MG63 (cell line): ENCODE measurements at places on chromosomes 16 and 17. TPM values are rescaled to one million over a fixed set of nuclear protein-coding genes. Genes with fewer than 3 reads are reported as not detected.
A peak's percentile ranks its signal among the peaks of the same experiment; 100 is the strongest.

- DNase-seq = peak; percentile 88
These were observed 118.9 kb downstream of the AATF start for GRCh38 chr17:37067555-37068111.

DNA sequence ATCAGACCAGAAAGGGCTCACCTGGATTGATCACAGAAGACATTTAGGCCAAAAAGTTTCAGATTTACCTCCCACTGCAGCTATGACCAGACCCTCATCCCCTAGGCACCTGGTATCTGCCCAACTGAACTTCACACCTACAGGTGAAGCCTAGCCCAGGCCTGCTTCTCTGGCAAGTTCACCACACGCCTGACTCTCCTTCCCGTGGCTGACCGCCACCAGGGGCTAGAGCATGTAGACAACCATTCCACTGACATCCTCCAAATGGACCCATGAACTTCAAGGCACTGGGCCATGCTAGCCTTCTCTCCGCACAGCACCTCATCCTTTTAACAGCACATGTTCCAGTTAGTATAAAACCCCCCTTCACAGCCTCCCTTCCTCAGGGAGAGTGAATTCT is 18.8 kb downstream of the ZCCHC14 start:
- no peak for DNase-seq

GRCh38 chr16:85308611-85309540 is 196.6 kb upstream of the CIBAR2 start:
- DNase-seq = no peak

- no peak for DNase-seq
These were observed 2.0 kb upstream of the NAE1 start for GRCh38 chr16:66832661-66833305.

GRCh38 chr17:78779850-78780249 is 2.2 kb downstream of the CYTH1 start:
- no peak for DNase-seq

DNA sequence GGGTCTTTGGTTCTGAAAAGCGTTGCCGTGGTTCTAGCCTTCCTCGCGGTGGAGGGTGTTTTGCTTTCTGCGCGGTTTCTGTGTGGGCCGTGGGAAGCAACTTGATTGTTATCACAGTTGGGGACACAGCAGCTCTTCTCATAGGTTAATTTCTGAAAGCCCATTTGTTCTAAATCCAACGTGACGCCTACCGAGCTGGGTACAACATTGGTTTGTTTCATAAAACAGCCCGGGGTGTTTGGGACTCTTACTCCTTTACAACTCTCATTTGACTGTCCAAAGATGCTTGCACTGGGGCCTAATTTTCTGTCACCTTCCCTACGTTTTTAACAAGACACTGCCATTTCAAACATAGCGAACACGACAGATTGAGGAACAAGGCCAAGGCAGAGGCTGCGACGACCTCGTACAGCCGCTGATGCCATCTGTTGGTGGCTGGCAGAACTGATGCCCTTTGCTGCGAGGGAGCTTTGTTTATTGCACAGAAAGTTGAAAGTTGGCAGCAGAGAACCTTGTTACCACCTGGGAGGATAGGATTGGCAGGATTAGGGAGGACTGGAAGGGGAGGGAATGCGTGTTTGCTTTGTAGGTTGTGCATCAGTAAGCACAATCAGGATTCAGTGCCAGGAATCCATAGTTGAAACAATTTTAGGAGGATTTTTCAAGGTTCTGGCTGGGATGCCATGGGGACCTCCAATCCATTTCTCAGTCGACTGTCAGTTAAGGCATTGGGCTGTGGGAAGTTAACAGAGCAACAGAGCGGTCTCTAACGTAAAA is 98.3 kb downstream of the PITPNC1 start:
- DNase-seq = peak; percentile 64

DNA sequence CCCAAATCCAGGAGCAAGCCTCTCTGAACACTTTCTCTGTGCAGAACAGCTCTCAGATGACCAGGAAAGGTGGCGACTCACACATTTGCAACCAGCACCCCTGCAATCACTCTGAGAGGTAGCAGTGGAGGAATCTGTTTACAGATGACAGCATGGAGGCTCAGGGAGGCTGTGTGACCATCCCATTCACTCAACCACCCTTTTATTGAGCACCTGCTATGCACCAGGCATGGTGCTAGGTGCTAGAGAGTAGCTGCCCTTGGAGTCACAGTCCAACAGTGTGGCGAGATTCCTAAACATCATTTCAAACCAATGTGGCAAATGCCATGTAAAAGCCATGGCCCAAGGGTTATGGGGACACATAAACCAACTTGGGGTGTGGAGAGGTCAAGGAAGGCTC is 1.5 kb upstream of the ITGB4 start:
- DNase-seq = no peak

GRCh38 chr16:69306031-69306430 is 5.1 kb upstream of the VPS4A start:
- DNase-seq = no peak

DNA sequence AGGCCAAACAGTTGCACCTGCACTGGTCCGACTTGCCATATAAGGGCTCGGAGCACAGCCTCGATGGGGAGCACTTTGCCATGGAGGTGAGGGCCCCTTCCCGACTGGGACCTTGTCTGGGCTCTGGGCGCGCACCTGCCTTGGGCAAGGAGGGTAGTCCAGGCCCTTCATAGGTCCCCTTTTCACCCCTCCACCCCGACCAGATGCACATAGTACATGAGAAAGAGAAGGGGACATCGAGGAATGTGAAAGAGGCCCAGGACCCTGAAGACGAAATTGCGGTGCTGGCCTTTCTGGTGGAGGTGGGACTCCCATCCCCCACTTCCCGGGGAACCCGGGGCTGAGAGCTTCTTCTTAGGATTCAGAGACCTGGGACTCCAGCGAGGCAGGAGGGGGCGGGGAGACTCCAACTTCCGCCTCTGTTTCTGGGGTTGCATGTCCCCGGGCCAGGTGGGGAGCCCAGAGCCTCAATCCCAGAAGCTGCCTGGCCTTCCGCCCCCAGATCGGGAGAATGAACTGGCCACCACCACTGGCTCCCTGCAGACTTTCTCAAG is 7.8 kb downstream of the CA4 start:
- no peak for DNase-seq

DNA sequence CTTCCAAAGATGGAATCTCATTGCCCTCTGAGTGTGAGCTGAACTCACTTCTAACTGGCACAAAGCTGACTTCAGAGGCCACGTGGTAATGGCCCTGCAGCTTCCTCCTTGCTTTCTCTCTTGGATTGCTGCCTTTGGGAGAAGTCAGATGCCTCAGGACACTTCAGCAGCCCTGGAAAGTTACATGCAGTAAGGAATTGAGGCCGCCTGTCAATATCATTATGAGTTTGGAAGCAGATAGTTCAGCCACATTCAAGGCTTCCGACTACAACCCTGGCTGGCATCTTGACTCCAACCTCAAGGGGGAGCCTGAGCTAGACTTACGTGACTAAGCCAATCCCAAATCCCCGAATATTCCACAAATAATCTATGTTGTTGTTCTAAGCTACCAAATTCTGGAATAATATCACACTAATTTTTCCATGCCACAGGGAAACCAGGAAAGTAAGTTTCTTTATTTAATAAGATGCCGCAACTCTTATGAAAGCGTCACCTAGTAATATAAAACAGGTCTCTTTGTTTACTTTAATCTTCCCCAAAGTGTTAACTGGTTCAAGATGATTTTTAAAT is 13.6 kb downstream of the CEP20 start:
- peak; percentile 77 for DNase-seq

DNA sequence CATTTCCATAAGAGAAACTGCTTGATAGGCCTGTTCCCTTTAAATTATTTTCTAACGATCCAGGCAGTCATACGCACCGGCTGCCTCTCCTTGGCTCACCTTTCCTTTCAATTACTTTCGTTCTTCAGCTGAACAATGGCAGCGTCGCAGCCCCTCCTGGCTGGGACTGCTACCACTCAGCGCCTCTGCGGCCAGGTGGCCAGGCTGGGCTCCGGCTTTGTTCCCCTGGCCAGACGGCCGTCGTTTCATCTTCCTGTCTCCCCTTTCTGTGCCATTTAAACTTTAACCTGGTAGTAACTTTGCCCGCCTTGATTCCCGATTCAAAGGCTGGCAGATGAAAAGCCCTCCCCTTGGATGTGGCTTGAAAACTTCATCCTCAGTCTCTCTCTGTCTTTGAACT is 79.0 kb downstream of the C16orf78 start:
- DNase-seq = no peak

- no peak for DNase-seq
These were observed 20.8 kb downstream of the CACNA1G start for GRCh38 chr17:50581316-50581715.

- no peak for DNase-seq
These were observed 73.4 kb upstream of the CREBBP start for GRCh38 chr16:3953728-3954410.

DNA sequence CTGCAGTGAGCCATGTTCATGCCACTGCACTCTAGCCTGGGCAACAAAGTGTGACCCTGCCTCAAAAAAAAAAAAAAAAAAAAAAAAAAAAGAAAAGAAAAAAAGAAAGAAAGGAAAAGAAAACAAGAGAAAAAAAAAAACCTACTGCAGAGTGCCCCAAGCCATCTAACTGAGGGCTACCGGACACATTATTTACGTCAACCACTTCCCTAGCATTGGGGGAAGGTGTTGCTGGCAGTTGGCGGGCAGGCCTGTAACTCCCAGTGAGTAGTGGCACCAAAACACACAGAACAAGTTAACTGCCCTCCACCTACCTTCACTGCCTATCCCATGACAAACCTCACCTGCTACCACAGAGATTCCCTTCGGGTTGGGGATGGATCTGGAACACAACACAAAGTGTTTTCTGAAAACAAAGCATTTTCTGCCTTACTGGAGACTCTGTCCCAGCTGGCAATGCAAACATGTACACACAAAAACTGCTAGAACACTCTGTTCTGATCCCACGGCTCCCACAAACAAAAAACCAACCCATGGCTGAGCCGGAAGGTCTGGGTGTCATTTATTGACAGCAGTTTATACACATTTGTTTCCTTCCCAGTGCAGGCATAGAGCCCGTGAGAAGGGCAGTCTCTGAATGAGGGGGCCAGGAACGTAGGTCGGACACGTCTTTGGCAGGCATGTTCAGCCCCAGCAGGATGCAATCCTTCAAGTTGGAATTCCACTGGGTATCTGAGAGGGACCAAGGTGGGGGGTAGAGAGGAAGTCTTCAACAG is 11.0 kb downstream of the PHB1 start:
- DNase-seq = no peak

GRCh38 chr17:63537991-63538692 is 12.1 kb upstream of the DCAF7 start:
- no peak for DNase-seq

DNA sequence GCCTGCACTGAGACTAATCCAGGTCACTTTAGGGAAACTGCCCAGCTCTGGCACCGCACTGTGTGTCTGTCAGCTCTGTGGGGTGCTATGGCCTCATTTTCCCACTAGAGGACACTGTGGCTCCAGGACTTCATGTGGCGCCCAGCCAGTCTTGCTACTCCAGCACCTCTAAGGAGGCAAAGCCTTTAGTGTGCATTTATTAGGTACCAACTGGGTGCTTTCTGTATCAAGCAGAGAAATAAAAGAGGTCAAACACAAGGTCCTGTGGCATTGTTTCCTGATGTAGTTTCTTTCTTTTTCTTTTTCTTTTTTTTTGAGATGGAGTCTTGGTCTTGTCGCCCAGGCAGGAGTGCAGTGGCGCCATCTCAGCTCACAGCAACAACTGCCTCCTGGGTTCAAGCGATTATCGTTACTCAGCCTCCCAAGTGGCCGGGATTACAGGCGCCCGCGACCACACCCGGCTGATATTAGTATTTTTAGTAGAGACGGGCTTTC is 12.5 kb upstream of the RHBDL3 start:
- peak; percentile 68 for DNase-seq

DNA sequence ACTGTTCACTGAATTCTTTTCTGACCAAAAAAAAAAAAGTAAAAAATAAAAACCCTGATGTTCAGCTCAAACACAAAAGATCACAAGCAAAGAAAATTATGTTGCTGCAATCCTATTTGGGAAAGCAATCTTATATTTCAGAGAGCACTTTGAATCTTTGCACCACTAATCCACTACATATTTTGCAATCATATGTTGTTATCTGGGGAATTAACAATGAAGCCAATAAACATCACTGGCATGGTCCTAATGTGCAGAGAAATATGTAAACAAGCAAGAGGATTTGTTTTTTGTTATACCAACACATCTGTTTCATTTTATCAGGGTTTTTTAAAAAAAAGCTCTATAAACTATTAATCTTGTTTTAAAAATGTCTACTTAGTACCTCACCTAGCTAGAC is 84.1 kb downstream of the TOX3 start:
- no peak for DNase-seq

- no peak for DNase-seq
These were observed 39.5 kb downstream of the USP7 start for GRCh38 chr16:8924214-8924613.

GRCh38 chr16:57949595-57950238 is 21.2 kb downstream of the CNGB1 start:
- no peak for DNase-seq

GRCh38 chr16:48450367-48450766 is 65.2 kb upstream of the SIAH1 start:
- DNase-seq = no peak

The PRAC2 gene
- total RNA-seq = 5.0 TPM in 1 of 2 replicates, not detected in the other

The ZNHIT3 gene
- total RNA-seq = 44.9 and 60.6 TPM in 2 replicates

The TP53TG3F gene
- not detected in 2 replicates for total RNA-seq

The RNF43 gene
- not detected in 2 replicates for total RNA-seq

The OTOA gene
- not detected in 2 replicates for total RNA-seq

The NPIPA7 gene
- total RNA-seq = 11.1 TPM in 1 of 2 replicates, not detected in the other

The SLC6A2 gene
- not detected in 2 replicates for total RNA-seq

The MYO18A gene
- 13.7 and 23.2 TPM in 2 replicates for total RNA-seq

The RDM1 gene
- 0.89 and 2.5 TPM in 2 replicates for total RNA-seq

The ZMYND15 gene
- 0.30 and 0.33 TPM in 2 replicates for total RNA-seq

The CACNG3 gene
- total RNA-seq = not detected in 2 replicates

The KRT10 gene
- 48.4 and 70.6 TPM in 2 replicates for total RNA-seq
